ENCODE measurements at places on chromosomes 4 and X.

- no peak for DNase-seq
Measured at GRCh38 chr4:48960988-48961635, 25.0 kb upstream of the CWH43 start.

GRCh38 chr4:101148551-101148950, 198.8 kb downstream of the PPP3CA start:
- DNase-seq = no peak

DNA sequence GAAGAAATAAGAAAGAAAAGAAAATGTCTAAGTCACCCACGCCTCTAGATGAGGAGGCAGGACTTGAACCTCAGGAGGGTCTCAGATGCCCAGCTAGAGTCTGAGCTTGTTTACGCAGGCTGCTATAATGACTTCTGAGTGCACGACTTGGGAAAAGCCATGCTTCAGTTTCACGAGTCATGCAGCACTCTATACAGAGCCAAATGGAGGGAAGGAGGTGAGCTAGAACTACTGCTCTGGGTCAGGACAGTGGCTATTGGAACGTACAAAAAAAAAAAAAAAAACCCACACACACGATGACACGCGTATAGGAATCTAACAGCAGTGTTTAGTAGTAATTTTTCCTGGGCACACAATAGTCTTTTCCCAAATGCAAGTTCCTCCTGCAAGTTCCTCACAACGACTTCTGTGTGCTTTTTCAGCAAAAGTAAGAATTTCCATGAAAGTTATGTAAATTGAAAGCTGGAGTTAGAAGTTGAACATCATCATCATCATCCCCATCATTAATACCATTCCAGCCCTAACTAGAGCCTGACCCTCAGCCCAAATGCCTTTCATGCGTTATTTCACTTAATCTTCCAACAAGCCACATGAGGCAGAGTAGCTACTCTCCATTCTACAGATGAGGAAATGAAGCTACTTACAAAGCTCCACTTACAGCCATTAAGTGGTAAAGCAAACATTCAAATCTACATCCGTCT, 36.6 kb downstream of the IRF2 start:
- DNase-seq = no peak

DNA sequence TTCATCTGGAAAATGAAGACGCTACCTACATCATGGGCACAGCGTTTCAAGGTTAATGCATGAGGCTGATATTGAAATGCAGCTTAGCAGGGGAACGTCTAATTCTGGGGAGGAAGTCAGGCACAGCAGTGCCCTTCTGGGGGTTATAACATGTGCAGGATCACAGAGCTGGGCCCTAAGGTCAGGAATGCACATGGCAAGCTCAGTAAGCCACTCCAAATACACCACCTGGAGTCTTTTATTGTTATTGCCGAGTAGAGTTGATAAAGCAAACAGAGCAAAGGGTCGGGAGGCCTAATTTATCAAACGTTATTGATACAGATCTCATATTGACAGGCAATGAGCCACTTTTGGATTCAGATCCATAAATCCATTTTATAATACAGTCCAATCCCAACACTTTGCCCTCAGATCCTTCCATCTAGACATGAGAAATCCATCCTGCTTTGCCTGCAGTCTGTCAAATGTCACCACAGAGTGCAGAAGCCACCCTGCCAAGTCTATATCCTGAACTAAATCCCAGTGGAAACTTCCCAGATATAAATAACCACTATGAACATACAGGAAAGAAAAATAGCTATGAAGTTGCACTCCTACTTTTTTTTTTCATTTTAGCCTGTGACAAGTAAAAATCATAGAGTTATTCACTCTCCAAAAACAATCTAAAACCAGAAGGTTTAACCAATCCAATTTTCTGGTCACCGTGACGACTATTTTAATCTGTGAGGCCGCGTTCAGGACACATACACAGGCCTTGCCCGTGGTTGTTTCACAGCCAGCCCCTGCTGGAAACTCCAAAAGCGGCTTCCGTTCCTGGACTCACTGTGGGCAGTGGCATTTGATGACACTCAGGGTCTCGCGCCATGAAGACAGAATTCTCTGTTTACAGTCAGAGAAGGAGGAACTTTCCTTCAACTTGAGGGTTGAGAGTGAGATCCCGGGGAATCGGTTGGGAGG, 335.4 kb downstream of the DHX15 start:
- no peak for DNase-seq

DNA sequence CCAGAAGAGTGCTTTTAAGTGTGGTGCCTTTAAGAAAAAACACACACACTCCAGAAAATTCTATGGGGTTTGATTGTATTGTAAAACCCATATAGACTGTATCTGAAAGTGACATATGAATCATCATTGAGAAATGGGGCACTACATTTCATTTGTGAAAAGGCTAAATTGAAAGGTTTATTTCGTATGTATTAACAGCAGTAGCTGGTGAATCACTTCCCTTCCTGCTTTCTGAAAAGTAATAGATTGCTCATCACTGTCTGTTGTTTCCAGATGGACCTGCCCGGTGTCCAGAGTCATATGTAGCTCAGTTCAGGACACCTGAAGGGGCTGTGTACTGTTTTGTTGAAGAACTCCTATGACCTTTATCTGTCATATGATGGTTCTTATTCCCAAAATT, 28.1 kb upstream of the HPRT1 start:
- no peak for DNase-seq

DNA sequence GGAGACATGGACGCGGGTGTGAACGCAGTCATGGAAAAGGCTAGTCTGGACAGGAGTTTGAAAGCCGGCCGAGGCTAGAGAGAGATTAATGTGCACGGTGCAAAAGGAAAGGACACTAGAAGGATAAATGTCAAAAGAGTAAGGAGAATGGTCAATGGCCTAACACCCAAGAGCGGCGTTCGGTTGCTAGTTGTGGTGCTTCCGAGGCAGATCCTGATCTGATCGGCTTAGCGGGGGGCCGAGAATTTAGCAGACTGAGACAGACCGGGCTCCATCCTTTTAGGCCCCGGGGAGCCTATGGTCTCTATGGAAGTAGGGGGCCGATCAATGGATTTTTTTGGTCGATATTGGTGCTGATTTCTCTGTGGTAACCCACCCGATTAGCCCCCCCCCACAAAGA, 6.9 kb downstream of the GAGE10 start:
- DNase-seq = no peak

DNA sequence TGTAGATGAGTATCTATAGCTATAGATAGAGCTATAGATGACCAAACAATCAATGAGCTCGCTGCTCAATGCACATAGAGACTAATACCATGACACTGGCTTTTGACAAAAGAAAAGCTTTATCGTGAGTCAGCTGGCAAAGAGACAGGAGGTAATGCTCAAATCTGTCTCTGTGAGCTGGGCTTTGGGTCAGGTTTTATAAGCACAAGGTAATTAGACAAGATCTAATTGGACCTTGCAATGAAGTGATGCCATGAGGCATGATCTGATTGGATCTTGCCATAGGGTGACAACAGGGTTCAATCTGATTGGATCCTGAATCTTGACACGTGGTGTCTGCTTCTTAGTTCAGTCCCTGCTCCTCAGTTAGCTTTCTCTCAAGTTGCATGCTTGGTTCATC, 180.7 kb upstream of the MXRA5 start:
- no peak for DNase-seq

- DNase-seq = no peak
Measured at GRCh38 chr4:139282721-139283075, 2.7 kb upstream of the MGARP start.

- DNase-seq = no peak
Measured at GRCh38 chrX:85994797-85995196, 52.6 kb downstream of the CHM start.

GRCh38 chrX:19906293-19906692, 18.9 kb upstream of the SH3KBP1 start:
- DNase-seq = no peak

DNA sequence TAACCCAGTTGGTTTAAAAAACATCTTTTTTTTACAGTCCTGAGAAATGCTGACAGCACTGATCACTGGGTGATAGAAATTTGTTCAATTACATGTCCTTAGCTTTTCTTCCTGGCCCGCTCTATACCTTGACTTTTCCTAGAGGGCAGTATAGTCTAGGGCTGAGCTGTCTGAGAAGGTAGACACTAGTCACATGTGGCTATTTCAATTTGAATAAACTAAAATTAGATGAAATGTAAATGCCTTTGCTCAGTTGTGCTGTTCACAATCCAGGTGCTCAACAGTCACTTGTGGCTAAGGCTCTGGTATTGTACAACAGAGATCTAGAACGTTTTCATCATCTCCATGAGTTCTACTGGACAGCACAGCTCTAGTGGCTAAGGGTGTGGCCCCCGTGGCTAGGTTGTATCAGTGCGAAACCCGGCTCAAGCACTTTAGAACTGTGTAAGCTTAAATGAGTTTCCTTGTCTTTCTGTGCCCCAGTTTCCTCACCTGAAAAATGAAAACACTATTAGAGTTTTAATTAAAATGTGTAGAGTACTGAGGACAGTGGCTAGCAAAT, 111.6 kb upstream of the WDR17 start:
- DNase-seq = no peak

GRCh38 chr4:71648923-71649322, 135.0 kb downstream of the GC start:
- DNase-seq = no peak

- no peak for DNase-seq
Measured at GRCh38 chrX:112654871-112655270, 24.9 kb downstream of the LHFPL1 start.

DNA sequence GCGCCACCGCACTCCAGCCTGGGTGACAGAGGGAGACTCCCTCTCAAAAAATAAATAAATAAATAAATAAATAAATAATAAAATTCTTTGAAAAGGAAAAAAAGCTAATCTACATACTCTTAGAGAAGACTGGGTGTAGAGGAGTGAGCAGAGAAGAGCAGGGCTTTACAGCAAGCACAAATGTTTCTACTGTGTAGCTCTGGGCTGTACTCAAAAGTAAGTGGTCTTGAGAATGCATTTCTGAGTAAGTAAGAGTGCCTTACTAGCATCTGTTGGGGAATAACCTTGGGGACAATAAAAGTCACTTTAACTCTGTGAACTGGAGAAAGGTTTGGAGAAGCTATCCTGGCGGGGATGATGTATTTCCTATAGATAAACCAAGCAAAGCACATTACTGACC, 185.8 kb downstream of the WDFY3 start:
- no peak for DNase-seq

DNA sequence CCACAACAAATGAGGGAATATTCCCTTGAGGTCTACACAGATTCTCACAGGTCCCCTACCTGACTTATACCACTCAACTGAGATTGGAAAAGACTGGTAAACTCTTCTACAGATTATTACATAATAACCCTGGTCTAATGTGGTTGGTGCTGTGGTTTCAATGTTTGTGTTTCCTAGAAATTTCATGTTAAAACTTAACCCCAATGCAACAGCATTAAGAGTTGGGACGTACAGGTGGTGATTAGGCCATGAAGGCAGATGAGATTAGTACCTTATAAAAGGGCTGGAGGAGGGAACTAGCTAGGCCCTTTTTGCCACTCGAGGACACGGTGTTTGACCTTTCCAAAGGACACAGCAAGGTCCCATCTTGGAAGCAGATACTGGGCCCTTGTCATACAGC, 84.3 kb upstream of the TAPT1 start:
- DNase-seq = no peak

DNA sequence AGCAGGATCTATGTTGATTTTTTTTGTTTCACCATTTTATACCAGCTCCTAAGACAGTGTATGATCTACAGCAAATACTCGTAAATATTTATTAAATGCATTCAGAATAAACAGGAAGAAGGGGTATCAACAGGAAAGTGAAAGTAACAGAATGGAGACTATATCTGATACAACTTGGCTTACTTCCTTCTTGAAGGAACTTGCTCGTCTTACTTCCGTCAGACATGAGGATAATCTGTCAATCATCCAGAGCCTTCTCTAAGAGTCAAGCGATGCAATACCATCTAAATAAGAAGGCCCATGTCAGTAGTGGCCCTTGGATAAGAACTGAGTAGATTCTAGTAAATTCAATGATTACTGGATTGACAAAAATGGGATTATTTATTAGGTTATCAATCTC, 84.2 kb downstream of the CAMK2D start:
- DNase-seq = no peak

GRCh38 chr4:149932188-149932587, 116.5 kb upstream of the IQCM start:
- no peak for DNase-seq

GRCh38 chrX:19225909-19226308, 103.6 kb upstream of the ADGRG2 start:
- DNase-seq = no peak

- DNase-seq = no peak
Measured at GRCh38 chr4:189073739-189074138, 866.9 kb upstream of the FRG1 start.

- no peak for DNase-seq
Measured at GRCh38 chr4:178423366-178423765, 981.1 kb upstream of the AGA start.

GRCh38 chr4:15143551-15143950, 141.3 kb downstream of the CPEB2 start:
- DNase-seq = no peak

- no peak for DNase-seq
Measured at GRCh38 chr4:52235552-52236201, 184.6 kb downstream of the SPATA18 start.

DNA sequence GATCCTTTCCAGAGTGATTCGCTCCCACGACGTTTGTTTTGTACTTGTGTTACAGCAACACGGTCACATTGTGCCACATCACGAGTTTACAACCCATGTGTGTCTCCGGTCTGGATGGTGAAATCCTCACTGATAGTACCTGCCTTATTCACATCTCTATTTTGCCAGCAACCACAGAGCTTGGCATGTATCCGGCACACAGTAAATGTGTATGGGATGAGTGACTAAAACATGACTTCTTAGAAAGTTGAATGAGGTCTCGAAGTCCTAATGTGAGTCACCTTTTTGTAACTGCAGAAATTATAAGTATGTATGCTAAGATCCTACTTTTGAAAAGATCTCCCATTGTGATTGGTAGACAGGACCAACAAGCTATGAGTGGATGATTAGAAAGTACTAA, 7.5 kb downstream of the STOX2 start:
- no peak for DNase-seq

Measured in stimulated activated CD4-positive, alpha-beta T cell treated with anti-CD3 and anti-CD28 coated beads, Interleukin-15, amount 100 ng/mL, for 48 hours (primary cell).